Activated CD4-positive, alpha-beta T cell treated with anti-CD3 and anti-CD28 coated beads, Interleukin-2, amount 50 U/mL, for 48 hours (primary cell): ENCODE measurements at places on chromosomes 6 and 20.
A peak's percentile ranks its signal among the peaks of the same experiment; 100 is the strongest.

GRCh38 chr6:37530297-37530696, 30.6 kb upstream of the CCDC167 start:
- no peak for DNase-seq

- DNase-seq = no peak
Observed at GRCh38 chr6:30020626-30021025, 40.4 kb upstream of the POLR1H start.

DNA sequence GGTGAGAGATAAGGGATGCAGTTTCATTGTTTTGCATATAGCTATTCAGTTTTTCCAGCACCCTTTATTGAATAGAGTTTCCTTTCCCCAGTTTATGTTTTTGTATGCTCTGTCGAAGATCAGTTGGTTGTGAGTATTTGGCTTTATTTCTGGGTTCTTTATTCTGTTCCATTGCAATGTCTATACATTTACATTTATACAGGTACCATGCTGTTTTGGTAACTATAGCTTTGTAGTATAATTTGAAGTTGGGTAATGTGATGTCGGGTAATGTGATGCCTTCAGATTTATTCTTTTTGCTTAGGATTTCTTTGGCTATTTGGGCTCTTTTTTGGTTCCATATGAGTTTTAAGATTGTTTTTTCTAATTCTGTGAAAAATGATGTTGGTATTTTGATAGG, 61.8 kb downstream of the NCOA7 start:
- no peak for DNase-seq

DNA sequence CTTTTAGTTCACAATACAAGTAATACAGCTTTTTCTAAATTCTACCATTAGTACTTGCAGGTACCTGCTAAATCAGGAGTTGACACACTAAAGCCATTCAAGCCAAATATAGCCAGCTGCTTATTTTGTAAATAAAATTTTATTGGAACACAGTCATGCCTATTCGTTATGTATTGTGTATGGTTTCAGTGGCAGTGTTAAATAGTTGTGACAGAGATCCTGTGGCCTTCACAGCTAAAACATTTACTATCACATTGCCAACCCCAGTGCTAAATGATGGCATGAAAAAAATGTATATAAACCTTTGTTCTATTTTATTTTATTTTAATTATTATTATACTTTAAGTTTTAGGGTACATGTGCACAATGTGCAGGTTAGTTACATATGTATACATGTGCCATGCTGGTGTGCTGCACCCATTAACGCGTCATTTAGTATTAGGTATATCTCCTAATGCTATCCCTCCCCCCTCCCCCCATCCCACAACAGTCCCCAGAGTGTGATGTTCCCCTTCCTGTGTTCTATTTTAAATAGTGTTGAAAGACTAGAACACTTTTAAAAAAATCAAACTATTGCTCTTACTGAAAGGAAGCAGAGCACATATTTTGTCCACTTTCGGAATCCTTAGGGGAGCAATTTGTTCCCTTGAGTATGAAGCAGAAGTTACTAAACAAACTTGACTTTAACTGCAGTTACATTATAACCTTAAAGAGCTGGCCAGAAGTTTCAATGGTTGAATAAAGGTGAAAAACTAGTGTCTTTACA, 115.7 kb downstream of the PRIM2 start:
- DNase-seq = no peak

GRCh38 chr20:13220904-13221297, at the start of gene ISM1:
Gene ISM1 (plus strand): TSS chr20:13221274. CDS start chr20:13221777, 503 bp downstream.
- peak; percentile 43 for DNase-seq
